ENCODE measurements at places on chromosomes 16 and 17. TPM values are rescaled to one million over a fixed set of nuclear protein-coding genes. Genes with fewer than 3 reads are reported as not detected.

The GRAPL gene
- 69.6 TPM for total RNA-seq

The C16orf90 gene
- total RNA-seq: not detected

The LRRC37B gene
- 71.1 TPM for total RNA-seq

The CES5A gene
- not detected for total RNA-seq

The PITPNM3 gene
- total RNA-seq: 0.44 TPM

The SULT1A3 gene
- 29.4 TPM for total RNA-seq

The PRAC2 gene
- total RNA-seq: not detected

The MLX gene
- total RNA-seq: 58.2 TPM

The ZNHIT3 gene
- 71.6 TPM for total RNA-seq

The QPRT gene
- total RNA-seq: 0.49 TPM

The CLEC10A gene
- 0.49 TPM for total RNA-seq

The COG8 gene
- 65.5 TPM for total RNA-seq

The CCL3 gene
- 1.6 TPM for total RNA-seq

The FOXO3B gene
- 4.8 TPM for total RNA-seq

The TNRC6A gene
- total RNA-seq: 85.2 TPM

The SAMD14 gene
- not detected for total RNA-seq

The TRPV3 gene
- 0.38 TPM for total RNA-seq

The CLDN6 gene
- not detected for total RNA-seq
